AG04450 (cell line): ENCODE measurements at places on chromosomes 2 and 18.

- no peak for DNase-seq
Measured at GRCh38 chr18:36391426-36392145, 94.1 kb downstream of the FHOD3 start.

- DNase-seq: no peak
Measured at GRCh38 chr2:47946593-47946992, 40.3 kb upstream of the FBXO11 start.

- no peak for DNase-seq
Measured at GRCh38 chr18:65567372-65567771, 183.4 kb upstream of the CDH7 start.

GRCh38 chr2:147873859-147874483 lies 29.1 kb downstream of the ACVR2A start:
- DNase-seq: no peak

GRCh38 chr18:5456577-5457461 lies 87.0 kb downstream of the EPB41L3 start:
- no peak for DNase-seq

- DNase-seq: no peak
Measured at GRCh38 chr2:26562811-26563645, 78.1 kb downstream of the CIB4 start.

DNA sequence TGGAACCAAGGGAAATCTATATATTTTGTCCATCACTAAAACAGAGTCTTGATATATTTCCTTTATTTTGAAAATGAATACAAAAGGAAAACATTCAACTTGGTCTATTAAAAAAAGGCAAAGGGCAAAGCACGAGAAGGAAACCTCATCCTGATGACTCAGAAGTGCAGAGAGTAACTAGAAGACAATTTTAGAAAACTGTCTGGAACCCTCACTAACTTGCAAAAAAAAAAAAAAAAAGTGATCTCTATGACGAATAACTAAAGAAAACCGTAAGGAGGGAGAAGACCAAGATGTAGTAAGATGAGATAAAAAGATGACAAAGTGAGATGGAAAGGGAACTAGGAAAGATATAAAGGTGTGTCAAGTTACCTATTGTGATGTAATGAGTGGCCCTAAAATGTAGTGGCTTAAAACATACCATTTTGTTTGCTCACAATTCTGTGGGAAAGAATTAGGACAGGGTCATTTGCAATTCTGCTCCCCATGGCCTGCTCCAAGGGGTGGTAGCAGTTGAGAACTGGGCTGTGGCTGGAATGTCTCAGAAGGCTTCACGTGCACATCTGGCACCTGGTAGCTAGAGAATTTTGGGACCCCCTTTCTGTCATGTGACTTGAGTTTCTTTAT lies 303.0 kb downstream of the DYSF start:
- no peak for DNase-seq

DNA sequence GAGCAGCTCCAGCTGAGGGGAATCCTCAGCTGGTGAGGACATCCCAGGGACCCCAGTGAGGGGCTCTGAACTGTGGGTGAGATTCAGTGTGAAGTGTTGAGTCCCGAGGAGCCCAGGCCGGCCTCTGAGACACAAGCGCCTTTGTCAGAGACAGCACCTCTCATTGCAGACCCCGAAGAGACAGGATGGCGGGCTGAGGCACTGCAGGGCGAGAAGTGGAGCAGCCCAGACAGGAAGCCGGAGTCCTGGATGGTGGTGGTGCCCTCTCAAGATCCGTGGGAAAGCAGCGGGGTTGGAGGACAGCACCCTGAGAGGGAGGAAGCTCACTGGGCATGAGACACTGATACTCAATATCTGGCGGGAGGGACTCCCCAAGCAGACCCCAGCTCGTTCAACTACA lies 49.1 kb upstream of the ID2 start:
- DNase-seq: no peak

DNA sequence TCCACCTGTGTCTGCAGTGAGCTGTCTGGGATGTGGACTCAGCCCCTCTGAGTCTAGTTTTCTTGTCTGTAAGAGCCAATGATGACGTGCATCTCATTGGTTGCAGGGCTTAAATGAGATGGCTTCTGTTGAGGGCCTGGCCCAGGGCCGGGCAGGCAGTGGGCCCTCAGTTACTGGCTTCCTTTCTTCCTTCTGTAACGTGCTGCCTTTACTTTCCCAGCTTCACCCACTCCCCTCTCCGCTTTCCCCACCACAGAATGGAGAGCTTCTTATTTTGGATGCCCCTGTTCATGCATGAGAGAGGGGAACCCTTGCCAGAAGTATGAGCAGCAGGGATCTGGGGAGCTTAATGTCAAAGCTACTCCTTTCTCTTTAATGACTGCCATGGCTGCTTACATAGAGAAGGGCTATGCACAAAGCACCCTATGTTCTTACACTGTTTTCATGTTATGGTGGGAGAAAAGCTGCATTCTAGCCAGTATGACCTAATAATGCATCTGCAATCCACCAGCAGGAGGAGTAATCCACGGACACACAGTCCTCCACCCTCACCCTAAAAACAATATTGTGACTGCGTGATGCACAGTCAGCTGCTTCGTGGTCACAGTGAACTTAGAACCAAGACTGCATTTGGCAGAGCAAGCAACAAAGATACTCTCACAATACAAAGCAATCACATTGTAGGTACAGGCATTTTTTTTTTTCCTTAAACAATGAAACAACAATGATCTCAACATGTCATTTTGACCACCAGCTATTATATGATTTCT lies 37.2 kb downstream of the CREG2 start:
- DNase-seq: peak; percentile 11

- no peak for DNase-seq
Measured at GRCh38 chr18:59228351-59228750, 8.4 kb downstream of the GRP start.

- DNase-seq: no peak
Measured at GRCh38 chr2:47323822-47324171, 79.2 kb upstream of the MSH2 start.

- DNase-seq: no peak
Measured at GRCh38 chr2:22110244-22110651, 986.5 kb downstream of the TDRD15 start.

- DNase-seq: no peak
Measured at GRCh38 chr18:13930964-13931363, 15.6 kb upstream of the MC2R start.

DNA sequence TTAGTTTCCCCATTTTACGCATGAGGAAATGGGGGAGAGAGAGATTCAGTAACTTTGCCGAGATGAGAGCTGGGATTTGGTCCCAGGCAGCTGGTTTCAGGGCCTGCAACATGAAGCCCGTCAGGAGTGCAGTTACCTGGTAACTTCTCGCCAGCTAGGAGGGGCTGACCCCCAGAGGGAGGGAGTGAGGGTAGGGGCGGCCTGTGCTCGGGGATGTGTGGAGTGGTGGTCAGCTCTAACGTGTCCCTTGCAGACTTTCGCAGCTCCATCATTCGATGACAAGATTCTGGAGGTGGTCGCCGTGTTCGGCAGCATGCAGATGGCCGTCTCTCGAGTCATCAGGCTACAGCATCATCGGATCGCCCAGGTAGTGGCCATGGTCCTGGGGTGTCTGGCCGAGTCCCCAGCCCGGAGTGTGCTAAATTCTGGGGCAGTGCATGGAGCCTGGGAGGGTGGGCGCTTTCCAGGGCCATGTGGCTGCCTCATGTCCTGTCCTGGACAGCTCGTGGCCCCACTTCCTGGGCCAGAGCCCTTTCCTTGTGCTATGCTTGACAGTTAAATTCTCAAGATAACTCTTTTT lies 103.8 kb downstream of the DGKD start:
- no peak for DNase-seq
